ENCODE measurements at places on chromosomes 7 and 10.

DNA sequence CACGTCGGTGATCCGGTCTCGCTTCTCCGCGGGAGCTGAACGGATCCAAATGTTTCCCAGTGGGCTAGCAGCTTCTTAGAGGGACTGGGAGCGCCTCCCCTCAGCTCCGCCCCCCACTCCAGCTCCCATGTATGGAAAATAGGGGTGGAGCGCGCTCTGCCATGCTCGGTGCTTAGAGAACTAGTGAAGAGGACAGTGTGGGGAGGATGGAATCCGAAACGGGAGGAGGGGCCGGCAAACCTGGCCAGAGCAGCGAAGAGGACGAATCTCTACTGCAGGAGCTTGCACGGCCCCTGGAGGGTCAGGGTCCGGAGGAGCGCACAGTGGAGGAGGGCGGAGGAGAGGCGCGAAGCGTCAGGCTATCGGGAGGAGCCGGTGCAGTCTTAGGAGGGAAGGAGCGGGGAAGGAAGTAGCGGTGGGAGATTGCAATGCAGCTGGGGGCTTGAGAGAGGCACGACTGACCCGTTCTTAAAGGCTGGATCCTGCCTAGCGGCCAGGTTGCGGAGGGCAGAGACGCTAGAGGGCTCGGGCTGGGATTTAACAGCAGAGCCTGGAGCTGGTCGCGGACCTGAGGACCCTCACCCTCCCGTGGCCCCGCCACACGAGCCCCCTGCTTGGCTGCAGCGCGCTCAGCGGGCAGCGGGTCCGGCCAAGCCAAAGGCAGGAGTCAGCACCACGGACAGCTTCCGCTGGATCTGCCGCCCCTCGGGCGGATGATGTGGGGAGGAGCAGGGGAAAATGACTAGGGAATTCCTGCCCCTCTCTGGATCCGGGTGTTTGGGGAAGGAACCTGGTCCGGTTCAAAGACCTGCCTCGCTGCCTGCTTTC, at the start of gene PRLHR:
TSS of gene PRLHR (minus strand) at position 51 of the 828 bp plus-strand sequence. CDS start 404 bp downstream, outside the sequence.
- DNase-seq = peak; percentile 71

DNA sequence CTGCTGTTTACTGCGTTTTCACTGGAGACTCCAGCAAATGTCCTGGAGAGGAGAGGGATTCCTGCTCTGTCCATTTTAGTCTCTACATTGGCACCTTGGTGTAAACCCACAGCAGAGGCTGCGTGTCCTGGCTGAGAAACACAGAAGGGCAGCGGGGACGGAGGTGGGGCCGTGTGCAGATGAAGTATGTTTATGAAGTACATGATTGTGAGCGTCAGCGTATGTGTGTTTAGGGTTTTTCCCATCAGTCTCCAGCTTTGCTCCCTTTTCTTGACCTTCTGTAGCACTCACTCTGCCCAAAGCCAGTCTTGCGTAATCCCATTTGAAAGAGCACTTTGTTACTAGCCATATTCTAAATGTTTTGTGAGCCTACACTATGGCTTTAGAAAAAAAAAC, 750.7 kb upstream of the SORCS1 start:
- peak; percentile 18 for DNase-seq

- no peak for DNase-seq
These were observed 104.3 kb downstream of the KIAA1217 start for GRCh38 chr10:24313283-24313682.

GRCh38 chr10:71061472-71061871, 150.9 kb upstream of the UNC5B start:
- DNase-seq = no peak

DNA sequence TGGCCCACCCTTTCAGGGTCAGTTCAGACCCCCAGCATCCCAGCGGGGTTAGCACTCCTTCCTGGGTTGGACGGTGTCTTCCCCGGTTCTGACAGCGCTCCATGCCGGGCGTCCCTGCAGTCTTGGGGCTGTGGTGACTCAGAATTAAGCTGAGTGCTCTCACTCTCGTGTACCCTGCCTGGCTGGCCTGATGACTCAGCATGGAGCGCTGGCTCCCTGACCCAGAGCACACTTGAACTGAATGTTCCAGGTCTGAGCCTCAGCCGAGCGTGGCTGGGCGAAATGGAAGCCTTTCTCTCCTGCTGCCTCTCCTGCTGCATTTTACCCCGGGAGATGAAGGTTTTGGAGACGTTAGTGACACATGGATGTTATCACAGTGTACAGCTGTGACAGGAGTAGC, 7.1 kb downstream of the BAG3 start:
- DNase-seq = no peak

- DNase-seq = no peak
These were observed 60.1 kb downstream of the COL28A1 start for GRCh38 chr7:7475601-7476000.

GRCh38 chr10:96501985-96502384, 11.7 kb downstream of the TLL2 start:
- DNase-seq = no peak

Measured in tongue (tissue), 3 donors.